ENCODE measurements at places on chromosomes 2 and 18. TPM values are rescaled to one million over a fixed set of nuclear protein-coding genes. Genes with fewer than 3 reads are reported as not detected.

Gene CCT4
- 275 TPM for total RNA-seq

Gene CCDC102B
- total RNA-seq: not detected

Gene CLEC4F
- total RNA-seq: not detected

Gene SNTG2
- not detected for total RNA-seq

Gene UGT1A7
- 39.2 TPM for total RNA-seq

Gene CXCR4
- total RNA-seq: not detected

Gene MRPL30
- 78.0 TPM for total RNA-seq

Gene CDH2
- 83.5 TPM for total RNA-seq

Gene MATN3
- total RNA-seq: 3.6 TPM

Gene UPP2
- total RNA-seq: not detected

Gene GLI2
- 0.72 TPM for total RNA-seq

Gene RGPD6
- total RNA-seq: 12.0 TPM

Gene CD226
- not detected for total RNA-seq

Gene SKOR2
- total RNA-seq: not detected

Gene ABCG5
- total RNA-seq: 0.14 TPM

Gene INHA
- not detected for total RNA-seq

All from Caki2 (cell line).